Activated naive CD4-positive, alpha-beta T cell treated with anti-CD3 and anti-CD28 coated beads, Interleukin-2, amount 10 ng/mL, durations not matched to agents 5 hours and 36 hours (primary cell): ENCODE measurements at places on chromosomes 6 and 20. TPM values are rescaled to one million over a fixed set of nuclear protein-coding genes. Genes with fewer than 3 reads are reported as not detected.

Gene BPIFA1
- total RNA-seq: not detected

Gene HLA-DRB5
- total RNA-seq: 3.7 TPM

Gene CST5
- total RNA-seq: not detected

Gene MYLK2
- 0.34 TPM for total RNA-seq

Gene HLA-DQA2
- total RNA-seq: not detected
